ENCODE measurements at places on chromosomes 1 and 21.

GRCh38 chr1:19622204-19622603 lies 21.9 kb upstream of the NBL1 start:
- peaks cover 10% of the 10 kb centered on the region for H3K36me3 ChIP-seq
- no peaks in the 10 kb centered on the region for H3K4me1 ChIP-seq

- no peaks in the 10 kb centered on the region for H3K4me1 ChIP-seq
- no peaks in the 10 kb centered on the region for H3K27me3 ChIP-seq
- DNase-seq: no peak
- H3K36me3 ChIP-seq: no peaks in the 10 kb centered on the region
- H3K4me3 ChIP-seq: no peak overlapping the region
These were observed 35.9 kb downstream of the FHAD1 start for GRCh38 chr1:15282810-15283474.

GRCh38 chr1:30148676-30149075 lies 574.7 kb downstream of the MATN1 start:
- H3K27me3 ChIP-seq: no peaks in the 10 kb centered on the region
- no peaks in the 10 kb centered on the region for H3K36me3 ChIP-seq
- H3K27ac ChIP-seq: no peak overlapping the region
- DNase-seq: no peak
- no peaks in the 10 kb centered on the region for H3K4me1 ChIP-seq
- no peak overlapping the region for H3K4me3 ChIP-seq

- H3K4me3 ChIP-seq: no peak overlapping the region
- H3K27ac ChIP-seq: no peak overlapping the region
- no peaks in the 10 kb centered on the region for H3K36me3 ChIP-seq
- no peaks in the 10 kb centered on the region for H3K27me3 ChIP-seq
These were observed 56.5 kb upstream of the LGALS8 start for GRCh38 chr1:236467327-236467641.

- DNase-seq: no peak
- no peaks in the 10 kb centered on the region for H3K27me3 ChIP-seq
- H3K27ac ChIP-seq: no peak overlapping the region
- H3K4me1 ChIP-seq: no peaks in the 10 kb centered on the region
- H3K36me3 ChIP-seq: no peaks in the 10 kb centered on the region
These were observed 19.1 kb downstream of the COL6A2 start for GRCh38 chr21:46116776-46117585.

DNA sequence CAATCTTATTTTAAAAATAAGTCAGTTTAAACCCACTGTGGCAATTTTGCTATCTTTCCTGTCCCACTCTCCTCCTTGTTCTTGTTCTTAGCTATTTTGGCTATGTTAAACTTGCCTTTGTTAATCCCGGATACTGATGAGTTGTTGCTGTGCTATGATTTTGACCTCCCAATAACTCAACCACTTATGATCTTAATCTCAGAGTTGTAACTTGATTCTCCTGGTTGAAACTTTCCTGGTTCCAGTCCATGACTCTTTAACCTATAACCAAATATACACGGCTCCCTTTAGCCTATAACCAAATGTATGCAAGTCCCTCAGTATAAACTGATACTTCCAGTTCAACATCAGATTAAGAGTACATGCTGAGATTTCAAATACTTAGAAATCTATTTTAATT lies 15.6 kb upstream of the ACADM start:
- H3K4me1 ChIP-seq: no peaks in the 10 kb centered on the region
- no peak overlapping the region for H3K4me3 ChIP-seq
- H3K27ac ChIP-seq: no peak overlapping the region
- DNase-seq: no peak

- no peak overlapping the region for H3K4me3 ChIP-seq
- no peak for DNase-seq
- H3K27ac ChIP-seq: no peak overlapping the region
- H3K4me1 ChIP-seq: no peaks in the 10 kb centered on the region
- no peaks in the 10 kb centered on the region for H3K36me3 ChIP-seq
These were observed 6.5 kb upstream of the C1orf146 start for GRCh38 chr1:92211166-92211565.

GRCh38 chr1:98458511-98459485 lies 202.7 kb upstream of the SNX7 start:
- no peaks in the 10 kb centered on the region for H3K27me3 ChIP-seq
- H3K36me3 ChIP-seq: no peaks in the 10 kb centered on the region
- H3K4me3 ChIP-seq: no peak overlapping the region
- no peak for DNase-seq

GRCh38 chr1:225883616-225884265 lies 1.6 kb upstream of the TMEM63A start:
- DNase-seq: no peak
- no peak overlapping the region for H3K27ac ChIP-seq
- no peak overlapping the region for H3K4me3 ChIP-seq
- H3K27me3 ChIP-seq: no peaks in the 10 kb centered on the region

GRCh38 chr1:32680642-32681041 lies 21.9 kb downstream of the SYNC start:
- peaks cover 3% of the 10 kb centered on the region for H3K4me1 ChIP-seq
- no peaks in the 10 kb centered on the region for H3K27me3 ChIP-seq
- H3K36me3 ChIP-seq: peaks cover 23% of the 10 kb centered on the region

DNA sequence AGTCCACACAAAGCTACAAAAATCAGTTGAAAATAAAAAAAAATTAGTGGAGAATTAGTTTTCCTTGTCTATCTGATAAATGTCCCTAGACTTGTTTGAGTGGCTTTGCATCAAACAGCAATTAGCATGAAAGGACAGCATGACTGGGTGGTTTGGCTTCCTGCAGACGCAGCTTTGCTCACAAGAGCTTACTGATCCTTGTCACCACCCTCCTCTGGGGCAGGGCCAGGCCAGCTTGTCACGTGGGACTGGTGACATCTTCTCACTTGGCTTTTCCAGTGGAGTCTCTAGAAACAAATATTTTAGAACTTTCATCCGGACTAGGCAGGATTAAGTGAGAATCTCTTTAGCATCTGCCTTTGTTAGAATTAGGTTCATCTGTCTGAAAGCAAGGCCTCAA lies 76.0 kb upstream of the OLIG2 start:
- H3K27ac ChIP-seq: no peak overlapping the region
- DNase-seq: no peak
- H3K27me3 ChIP-seq: peaks cover 38% of the 10 kb centered on the region
- no peaks in the 10 kb centered on the region for H3K4me1 ChIP-seq

GRCh38 chr1:28313702-28314546 lies 14.9 kb upstream of the MED18 start:
- H3K4me3 ChIP-seq: no peak overlapping the region
- H3K36me3 ChIP-seq: no peaks in the 10 kb centered on the region
- no peak for DNase-seq
- H3K27me3 ChIP-seq: no peaks in the 10 kb centered on the region

GRCh38 chr21:21200103-21200938 lies 202.1 kb downstream of the NCAM2 start:
- no peak overlapping the region for H3K4me3 ChIP-seq
- no peaks in the 10 kb centered on the region for H3K27me3 ChIP-seq
- H3K36me3 ChIP-seq: no peaks in the 10 kb centered on the region
- peak overlapping the region; percentile 47 for H3K27ac ChIP-seq

DNA sequence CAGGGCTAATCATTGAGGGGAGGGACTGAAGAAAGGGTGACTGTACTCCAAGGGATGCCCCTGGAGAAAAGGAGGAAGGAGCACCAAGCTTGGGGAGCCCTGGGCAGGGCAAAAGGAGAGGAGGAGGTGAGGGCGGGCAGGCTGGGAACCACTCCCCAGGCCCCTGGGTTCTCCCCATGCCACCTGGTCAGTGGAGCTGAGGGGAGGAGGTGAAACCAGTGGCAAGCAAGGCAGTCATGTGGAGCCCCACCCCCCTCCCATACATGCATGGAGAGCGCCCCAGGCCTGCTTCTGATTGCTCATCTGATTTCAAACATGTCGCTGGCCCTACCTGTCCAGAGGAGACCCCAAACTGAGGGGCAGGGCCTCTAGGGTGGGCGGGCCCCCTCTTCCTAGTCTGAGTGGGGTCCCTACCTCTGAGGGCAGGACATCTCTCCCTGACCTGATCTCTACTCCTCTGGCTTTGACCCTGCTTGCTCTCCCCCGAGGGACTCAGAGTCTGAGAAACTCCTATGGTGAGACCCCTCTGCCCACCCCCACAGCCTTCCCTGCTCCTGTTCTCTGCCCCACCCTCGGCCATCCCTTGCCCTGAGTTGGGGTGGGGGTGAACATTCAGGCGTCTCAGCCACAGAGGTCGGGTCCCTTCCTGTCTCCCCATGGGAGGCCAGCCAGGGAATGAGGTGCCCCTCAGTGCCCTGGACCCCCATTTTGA lies 18.6 kb downstream of the INSRR start:
- H3K27ac ChIP-seq: no peak overlapping the region
- H3K27me3 ChIP-seq: peaks cover 29% of the 10 kb centered on the region
- H3K4me1 ChIP-seq: peaks cover 28% of the 10 kb centered on the region
- no peaks in the 10 kb centered on the region for H3K36me3 ChIP-seq

DNA sequence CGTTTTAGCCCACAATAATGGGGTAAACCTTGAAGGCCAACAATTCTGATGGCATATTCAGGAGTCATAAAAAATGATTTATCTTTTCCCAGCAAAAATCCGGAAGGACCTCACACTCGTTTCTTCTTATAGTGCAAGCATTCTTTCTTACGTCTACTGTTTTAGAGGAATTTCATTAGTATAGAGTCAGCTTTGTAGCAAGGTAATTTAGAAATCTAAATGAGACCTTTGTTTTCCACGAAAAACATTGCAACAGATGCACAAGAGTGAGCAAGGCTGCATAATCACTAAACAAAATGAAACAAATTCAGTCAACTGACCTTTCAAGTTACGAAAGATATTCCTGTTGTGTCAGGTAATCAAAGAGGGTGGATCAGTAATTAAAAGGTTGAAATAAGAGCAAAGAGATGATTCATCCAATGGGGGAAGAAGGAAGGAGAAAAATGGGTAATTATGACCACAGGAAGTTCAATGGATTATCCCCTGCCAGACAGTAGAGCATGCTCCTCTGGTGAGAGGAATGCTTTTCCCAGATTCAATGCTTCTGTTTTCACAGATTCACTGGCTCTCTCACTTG lies 560 bp upstream of the CSDE1 start:
- peak overlapping the region; percentile 93 for H3K4me3 ChIP-seq
- H3K36me3 ChIP-seq: no peaks in the 10 kb centered on the region
- H3K27ac ChIP-seq: peak overlapping the region; percentile 98

DNA sequence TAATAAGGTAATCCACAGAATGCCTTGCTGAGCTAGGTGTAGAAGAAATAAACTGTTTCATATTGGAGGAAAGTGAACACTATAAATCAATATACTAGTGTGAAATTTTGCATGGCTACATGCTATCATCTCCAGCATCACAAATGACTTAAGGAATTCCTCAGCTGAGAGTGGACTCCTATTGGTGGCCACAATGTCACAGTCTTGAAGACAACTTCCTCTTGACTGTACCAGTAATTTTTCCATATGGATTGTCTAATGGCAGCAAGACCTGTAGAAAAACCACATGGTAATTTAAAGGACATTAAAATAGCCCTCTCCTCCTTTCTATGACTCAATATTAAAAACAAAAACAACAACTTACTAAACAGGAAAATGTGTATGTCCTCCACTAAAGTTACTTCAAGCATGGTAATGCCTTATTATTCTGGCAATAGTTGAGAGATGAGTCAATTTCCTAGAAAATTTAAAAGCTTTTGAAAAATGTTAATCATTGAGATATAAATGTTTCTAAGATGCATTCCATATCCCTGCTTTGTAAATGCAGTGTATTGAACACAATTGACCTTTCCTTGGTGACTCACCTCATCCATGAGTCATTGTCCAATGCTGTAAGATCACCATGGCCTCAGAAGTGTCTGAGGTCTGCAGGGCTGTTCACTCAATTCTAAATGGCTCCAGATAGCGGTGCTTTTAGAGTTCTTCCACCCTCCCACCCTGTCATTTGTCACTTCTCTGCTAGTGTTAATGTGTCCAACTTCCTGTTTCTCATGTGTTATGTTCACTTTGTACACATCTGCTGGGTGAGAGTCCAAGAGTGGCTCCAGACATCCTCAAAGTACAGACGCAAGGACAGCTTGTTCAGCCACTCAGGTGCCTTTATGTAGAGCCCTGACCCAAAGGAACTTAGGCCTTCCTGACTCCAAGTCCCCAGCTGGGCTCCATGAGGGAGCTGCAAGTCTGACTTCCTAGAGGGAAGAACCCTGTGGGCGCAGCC lies 32.8 kb upstream of the DNASE2B start:
- peak overlapping the region; percentile 97 for H3K27ac ChIP-seq
- H3K4me3 ChIP-seq: no peak overlapping the region
- H3K36me3 ChIP-seq: no peaks in the 10 kb centered on the region
- DNase-seq: peak; percentile 96
- H3K4me1 ChIP-seq: peaks cover 28% of the 10 kb centered on the region

DNA sequence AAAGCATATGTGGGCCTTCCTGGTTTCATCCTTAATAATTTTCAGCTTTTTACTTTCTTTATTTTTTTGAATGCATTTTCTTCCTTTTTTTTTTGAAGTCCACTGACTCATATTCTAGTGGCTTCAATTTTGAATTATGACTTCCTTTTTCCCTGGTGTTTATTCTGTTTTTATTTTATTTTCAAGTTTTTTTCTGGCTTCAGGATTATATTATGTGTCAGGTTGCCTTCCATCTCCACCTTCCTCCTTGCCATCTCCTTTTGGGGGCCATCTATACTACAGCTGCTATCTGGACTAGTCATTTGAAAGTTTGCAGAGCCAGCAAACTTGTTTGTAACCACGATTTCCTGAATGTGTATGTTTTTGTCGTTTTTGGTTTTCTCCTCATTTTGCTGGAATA lies 117.6 kb downstream of the LEPR start:
- H3K27ac ChIP-seq: no peak overlapping the region
- peaks cover 15% of the 10 kb centered on the region for H3K4me1 ChIP-seq
- DNase-seq: peak; percentile 48
- no peaks in the 10 kb centered on the region for H3K27me3 ChIP-seq

DNA sequence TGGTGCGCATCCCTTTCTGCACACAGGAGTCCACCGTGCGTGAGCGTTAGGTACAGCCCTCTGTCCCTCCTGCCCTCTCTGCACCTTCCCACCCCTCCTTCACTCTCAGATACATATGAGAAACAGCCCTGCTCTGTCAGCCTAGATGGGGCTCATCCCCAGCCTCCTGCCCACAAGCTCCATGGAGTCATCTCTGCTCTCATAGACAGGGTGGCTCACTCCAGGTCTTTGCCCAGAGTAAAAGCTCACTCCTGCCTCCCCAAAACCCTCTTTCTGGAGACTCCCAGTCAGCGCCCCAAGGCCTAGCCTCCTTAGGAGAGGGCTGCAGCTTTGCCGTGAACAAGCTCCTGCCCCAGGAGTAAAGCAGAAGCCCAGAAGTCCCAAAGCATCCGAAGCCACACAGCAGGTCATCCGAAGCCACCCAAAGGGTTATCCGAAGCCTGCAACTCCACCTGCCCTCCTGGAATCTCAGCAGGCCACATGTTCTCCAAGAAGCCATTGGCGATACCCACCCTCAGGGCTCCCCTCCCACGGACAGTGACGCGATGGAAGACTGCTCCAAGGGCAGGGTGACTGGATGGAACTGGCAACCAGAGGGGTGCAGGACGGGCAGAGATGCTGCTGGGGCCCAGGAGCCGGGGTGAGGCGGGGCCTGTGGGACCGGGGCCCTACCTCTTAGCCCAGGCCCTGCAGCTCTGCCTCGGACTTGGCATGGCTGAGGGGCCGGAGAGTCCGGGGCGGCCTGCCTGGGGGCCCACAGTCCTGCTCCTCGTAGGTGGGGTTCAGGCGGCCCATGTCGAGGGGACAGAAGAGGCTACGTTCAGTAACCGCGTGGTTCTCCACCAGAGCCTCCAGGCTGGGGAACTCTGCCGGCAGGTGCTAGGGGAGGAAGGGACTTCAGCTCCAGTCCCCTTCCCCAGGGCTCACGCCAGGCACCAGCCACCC lies 3.6 kb upstream of the KIF17 start:
- DNase-seq: no peak
- no peaks in the 10 kb centered on the region for H3K36me3 ChIP-seq
- no peaks in the 10 kb centered on the region for H3K4me1 ChIP-seq
- H3K27me3 ChIP-seq: no peaks in the 10 kb centered on the region
- H3K27ac ChIP-seq: no peak overlapping the region
